CD4-positive, CD25-positive, alpha-beta regulatory T cell (primary cell): ENCODE measurements at places on chromosomes 3 and 15. TPM values are rescaled to one million over a fixed set of nuclear protein-coding genes. Genes with fewer than 3 reads are reported as not detected.

- peak overlapping the region; percentile 73 for H3K4me3 ChIP-seq
- DNase-seq = no peak
- H3K36me3 ChIP-seq = no peaks in the 10 kb centered on the region
Measured at GRCh38 chr15:73630921-73631362, 2.2 kb downstream of the NPTN start.

GRCh38 chr3:10744098-10744465 lies 71.9 kb upstream of the SLC6A11 start:
- H3K4me3 ChIP-seq = no peak overlapping the region
- peaks cover 3% of the 10 kb centered on the region for H3K27me3 ChIP-seq
- DNase-seq = no peak
- H3K36me3 ChIP-seq = no peaks in the 10 kb centered on the region
- H3K4me1 ChIP-seq = peaks cover 1% of the 10 kb centered on the region

IQCF5 gene
- polyA plus RNA-seq = not detected

FBXO40 gene
- polyA plus RNA-seq = 0.24 TPM
